ENCODE measurements at places on chromosomes 4 and X.

GRCh38 chrX:70808942-70809940 lies 99.3 kb downstream of the TEX11 start:
- no peak for DNase-seq

DNA sequence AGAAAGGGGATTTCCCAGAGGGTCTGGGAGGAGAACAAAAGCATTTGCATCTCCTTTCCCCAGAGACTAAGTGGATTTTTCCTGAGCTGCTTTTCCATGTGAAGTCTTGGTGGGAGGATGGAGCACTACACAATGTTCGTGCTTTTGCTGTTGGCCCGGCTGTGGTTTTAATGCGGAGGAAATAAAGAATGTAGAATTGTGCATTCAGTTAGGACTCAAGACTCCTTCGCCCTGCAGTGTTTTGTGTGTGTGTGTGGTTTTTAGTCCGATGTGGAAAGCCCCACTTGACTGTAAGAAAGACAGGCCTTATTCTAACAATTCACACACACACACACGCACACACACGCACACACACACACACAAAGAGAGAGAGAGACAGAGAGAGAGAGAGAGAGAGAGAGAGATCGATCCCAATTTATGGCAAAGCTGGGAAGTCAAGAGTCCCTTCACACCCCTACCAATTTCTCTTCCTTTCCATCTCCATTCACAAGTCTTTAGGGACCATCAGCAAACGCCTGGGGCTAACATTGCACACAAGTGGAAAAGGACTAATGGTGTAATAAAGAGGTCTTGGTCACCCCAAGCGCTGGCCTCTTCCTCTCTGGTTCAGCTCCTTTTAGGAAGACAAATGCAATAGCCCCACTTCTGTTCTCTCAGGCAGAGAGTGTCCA lies 44.2 kb downstream of the CLDN34 start:
- no peak for DNase-seq

- no peak for DNase-seq
Measured at GRCh38 chr4:41822325-41822724, 73.8 kb upstream of the PHOX2B start.

DNA sequence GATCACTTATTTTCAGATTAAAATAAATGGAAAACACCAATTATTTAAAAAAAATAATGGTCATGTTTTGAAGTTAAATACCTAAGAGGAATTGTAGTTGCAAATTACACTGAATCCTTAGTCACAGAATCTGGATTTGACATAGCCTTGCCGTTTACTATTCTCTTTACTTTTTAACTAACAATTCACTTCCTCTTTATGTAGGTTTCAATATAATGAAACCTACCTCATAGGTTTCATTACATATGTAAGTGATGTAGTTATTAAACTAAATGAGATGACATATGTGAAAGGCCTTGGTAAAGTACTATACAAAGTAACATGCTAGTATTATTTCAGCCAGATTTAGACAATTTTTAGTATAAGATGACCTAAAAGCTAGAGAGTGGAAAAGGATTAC lies 6.5 kb downstream of the SPP1 start:
- no peak for DNase-seq

GRCh38 chr4:171759274-171759673 lies 53.9 kb upstream of the GALNTL6 start:
- DNase-seq = no peak

GRCh38 chrX:84047339-84047738 lies 140.7 kb downstream of the RPS6KA6 start:
- DNase-seq = no peak

DNA sequence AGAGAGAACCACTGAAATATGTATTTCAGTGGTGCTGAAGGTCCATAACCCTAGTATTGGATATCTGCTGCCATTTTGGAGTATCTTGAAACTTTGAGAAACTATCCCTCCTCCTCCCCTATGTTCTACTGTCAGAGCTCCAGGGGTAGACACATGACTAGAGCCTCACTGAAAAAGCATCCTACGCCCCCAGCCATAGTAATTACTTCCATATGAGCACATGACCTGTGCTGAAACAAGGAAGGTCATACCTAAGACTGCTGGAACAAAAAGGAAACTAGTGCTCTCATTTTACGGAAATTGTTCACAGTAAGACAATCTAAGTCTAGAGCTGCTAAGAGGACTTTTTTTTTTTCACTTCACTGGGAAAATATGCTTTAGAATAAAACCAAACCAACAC lies 42.0 kb upstream of the MAPK10 start:
- no peak for DNase-seq

DNA sequence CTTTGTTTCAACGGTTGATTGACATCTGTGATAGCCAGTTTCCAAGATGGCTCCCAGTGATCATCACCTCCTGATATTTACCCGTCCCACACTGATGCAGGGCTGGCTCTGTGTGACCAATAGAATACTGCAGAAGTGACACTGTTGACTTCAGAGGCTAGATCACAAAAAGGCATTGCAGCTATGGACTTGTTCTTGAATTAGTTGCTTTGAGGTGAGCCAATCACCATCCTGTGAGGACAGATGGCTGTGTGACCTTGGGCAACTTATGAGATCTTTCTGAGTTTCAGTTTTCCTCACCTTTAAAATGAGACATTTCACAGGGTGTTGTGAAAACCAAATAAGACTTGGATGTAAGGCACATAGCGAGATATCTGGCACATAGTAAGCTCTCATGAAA lies 1.8 kb upstream of the GPR82 start:
- DNase-seq = no peak

GRCh38 chrX:96407072-96407471 lies 277.6 kb upstream of the DIAPH2 start:
- DNase-seq = no peak

DNA sequence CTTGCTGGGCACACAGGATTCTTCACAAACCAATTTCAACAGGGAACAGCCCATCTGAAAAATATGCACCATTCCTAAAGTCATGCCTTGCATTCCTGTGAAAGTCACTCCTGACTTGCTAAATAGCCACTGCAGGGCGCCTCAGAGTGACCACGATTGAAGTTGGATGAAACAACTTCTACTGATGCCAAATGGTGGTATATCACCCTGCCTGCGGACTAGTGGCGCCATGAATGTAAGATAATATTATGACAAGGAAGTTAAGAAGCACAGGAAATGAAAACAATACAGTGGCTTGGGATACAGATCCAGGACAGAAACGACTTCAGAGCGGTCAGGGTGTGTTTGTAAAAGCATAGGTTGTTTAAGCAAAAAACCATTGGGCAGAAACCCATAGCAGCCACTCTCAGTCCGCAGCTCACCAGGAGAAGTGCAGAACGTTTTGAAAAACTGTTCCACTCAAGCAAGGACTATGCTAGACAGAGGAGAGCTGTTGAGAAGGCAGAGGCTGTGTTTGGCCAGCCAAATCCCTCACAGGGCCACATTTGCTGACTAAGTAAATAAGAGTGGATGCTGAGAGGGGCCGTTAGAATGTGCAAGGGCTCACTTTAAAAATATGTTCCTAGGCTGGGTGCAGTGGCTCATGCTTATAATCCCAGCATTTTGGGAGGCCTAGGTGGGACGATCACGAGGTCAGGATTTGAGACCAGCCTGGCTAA lies 250.4 kb downstream of the PTTG2 start:
- no peak for DNase-seq

DNA sequence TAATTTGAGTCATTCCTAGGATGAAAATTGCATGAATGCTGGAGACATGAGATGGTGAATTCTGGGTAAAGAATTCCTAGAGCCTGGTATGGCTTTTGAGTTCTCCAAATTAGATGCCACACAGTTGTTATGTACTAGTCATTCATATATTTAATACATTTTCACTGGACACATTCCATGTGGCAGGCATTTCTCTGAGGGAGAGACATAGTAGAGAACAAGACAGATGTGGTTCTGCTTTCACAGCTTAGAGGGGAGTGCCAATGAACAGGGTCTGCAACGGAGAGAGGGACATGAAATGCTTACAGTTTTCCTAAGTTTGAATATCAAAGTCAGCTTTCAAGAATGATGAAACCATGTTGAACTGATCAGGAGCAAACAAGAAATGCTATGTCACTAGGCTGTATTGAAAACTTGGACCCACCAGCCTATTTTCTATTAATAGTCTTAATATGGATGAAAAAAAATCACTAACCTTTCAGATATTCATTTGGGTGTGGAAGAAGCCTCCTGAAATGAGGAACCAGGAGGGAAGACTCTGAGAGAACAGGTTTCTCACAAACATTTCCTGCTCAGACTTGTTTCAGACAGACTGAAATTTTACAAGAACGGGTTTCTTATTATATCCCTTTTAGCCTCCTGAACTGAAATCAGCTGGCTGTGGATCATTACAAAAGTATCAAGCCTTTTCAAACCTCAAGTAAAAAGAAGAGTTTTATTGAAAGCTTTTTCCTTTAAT lies 276.0 kb upstream of the TET2 start:
- no peak for DNase-seq

- no peak for DNase-seq
Measured at GRCh38 chr4:100539706-100540105, 21.9 kb upstream of the EMCN start.

DNA sequence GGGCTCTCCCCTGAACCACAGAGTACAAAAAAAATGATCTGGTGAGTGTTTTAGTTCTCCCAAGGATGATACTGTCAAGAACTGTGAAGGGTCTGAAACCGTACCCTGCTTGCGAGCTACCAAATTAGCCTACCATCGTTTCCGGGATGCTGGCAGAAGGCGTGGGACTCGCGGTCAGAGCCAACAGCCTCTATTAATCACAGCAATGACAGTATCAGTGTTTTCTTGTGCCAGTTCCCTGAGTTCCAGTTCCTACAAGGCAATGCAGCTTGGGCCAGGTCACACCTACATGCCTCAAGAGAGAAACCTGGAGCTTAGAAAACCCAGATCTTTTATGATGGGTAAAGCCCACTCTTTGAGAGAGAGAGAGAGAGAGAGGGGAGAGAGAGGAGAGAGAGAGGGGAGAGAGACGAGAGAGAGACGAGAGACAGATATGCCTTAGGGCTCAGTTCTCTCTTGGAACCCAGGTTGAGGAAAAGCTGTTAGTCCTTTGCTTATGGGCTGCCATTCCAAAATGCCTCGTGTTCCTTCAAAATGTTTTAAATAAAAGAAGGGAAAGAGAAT lies 327.8 kb downstream of the ARHGAP10 start:
- DNase-seq = no peak

GRCh38 chrX:21840193-21840545 lies 752 bp downstream of the MBTPS2 start:
- DNase-seq = no peak

DNA sequence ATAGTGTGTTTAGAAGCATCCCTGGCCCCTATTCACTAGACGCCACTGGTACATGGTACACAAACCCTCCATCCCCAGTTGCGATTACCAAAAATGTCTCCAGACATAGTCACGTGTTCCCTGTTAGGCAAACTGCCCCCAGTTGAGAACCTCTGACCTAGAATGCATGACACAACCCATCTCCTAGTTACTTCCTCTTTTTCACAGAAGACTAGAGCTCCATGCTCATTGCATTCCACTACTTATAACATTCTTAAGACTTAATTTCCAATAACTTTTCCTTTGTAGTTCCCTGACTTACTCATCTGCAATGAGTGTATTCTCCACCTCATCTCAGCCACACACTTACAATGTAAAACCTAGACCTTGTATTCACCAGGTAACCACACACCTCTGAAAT lies 68.6 kb downstream of the PRSS12 start:
- DNase-seq = no peak

DNA sequence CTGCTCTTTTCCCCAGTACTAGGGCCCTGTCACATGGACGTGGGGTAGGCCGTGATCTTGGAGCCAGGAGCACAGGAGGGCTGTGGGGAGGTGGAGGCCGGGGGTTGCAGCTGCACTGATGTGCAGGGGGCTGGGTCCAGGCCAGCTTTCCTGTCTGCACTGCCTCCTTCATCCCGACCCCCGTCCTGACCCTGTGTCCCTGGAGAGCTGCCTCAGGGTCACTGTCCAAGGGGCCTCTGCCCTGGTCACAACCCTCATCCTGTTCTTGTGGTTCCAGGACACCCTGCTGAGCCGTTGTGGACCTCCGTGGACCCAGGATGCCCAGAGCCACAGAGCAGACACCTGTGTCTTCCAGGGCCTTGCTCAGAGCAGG lies 91.7 kb upstream of the ADRA2C start:
- no peak for DNase-seq

DNA sequence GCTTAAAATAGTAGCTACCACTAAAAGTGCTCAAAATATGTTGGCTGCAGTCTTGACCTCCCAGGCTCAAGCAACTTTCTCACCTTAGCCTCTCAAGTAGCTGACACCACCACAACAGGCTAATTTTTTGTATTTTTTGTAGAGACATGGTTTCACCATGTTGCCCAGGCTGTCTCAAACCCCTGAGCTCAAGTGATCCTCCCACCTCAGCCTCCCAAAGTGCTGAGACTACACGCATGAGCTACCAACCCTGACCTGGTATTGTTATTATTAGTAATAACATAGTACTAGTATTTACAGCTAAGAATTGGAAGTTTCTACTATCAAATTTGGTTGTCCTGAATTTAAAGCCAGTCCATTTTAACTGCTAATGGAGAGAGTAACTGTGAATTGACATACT lies 18.0 kb downstream of the STAP1 start:
- no peak for DNase-seq

- DNase-seq = no peak
Measured at GRCh38 chrX:40470830-40471429, 109.8 kb upstream of the ATP6AP2 start.

- DNase-seq = no peak
Measured at GRCh38 chr4:6575503-6576240, 683 bp downstream of the MAN2B2 start.

DNA sequence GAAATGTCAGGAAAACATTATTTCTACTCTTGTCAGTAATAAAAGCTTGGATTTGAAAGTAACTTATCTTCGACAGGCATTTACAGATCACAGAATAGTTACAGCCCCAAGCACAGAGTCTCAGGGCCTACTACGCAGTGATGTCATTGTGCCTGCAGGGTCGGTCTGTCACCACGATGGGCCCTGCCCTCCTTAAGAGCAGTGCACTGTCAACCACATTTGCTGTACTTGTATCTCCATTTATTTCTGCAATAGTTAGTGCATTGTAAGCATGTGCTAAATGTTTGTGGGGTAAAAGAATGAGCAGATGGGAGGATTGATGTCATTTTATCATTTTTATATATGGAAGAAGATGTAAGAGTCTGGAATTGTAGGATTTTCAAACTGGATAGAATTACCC lies 13.6 kb upstream of the CCKAR start:
- no peak for DNase-seq

- DNase-seq = no peak
Measured at GRCh38 chr4:54745031-54745770, 87.4 kb downstream of the KIT start.

GRCh38 chrX:85569096-85569495 lies 189.6 kb upstream of the POF1B start:
- no peak for DNase-seq

- peak; percentile 56 for DNase-seq
Measured at GRCh38 chr4:148445071-148445859, 3.1 kb upstream of the NR3C2 start.

DNA sequence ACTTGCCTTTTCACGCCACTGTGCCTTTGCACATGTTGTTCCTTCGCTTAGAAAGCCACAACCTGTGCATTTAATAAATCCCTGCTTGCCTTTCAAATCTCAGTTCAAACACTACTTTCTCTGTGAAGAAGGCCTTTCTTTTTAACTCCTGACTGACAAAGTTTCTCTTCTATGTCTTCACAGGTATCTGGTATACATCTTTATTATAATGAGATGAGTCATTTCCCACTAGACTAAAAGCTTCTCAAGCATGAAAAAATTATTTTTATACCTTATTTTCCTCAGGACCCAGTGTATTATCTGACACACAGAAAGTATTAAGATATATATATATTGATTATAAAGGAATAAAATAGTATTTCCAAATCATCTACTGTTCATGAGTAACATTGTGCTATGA lies 189.9 kb downstream of the TBCK start:
- DNase-seq = no peak

Data from stimulated activated CD8-positive, alpha-beta memory T cell treated with anti-CD3 and anti-CD28 coated beads, Interleukin-4, amount 100 ng/mL, for 1 hour (primary cell).